ENCODE measurements at places on chromosomes 16 and 17.
A peak's percentile ranks its signal among the peaks of the same experiment; 100 is the strongest.

DNA sequence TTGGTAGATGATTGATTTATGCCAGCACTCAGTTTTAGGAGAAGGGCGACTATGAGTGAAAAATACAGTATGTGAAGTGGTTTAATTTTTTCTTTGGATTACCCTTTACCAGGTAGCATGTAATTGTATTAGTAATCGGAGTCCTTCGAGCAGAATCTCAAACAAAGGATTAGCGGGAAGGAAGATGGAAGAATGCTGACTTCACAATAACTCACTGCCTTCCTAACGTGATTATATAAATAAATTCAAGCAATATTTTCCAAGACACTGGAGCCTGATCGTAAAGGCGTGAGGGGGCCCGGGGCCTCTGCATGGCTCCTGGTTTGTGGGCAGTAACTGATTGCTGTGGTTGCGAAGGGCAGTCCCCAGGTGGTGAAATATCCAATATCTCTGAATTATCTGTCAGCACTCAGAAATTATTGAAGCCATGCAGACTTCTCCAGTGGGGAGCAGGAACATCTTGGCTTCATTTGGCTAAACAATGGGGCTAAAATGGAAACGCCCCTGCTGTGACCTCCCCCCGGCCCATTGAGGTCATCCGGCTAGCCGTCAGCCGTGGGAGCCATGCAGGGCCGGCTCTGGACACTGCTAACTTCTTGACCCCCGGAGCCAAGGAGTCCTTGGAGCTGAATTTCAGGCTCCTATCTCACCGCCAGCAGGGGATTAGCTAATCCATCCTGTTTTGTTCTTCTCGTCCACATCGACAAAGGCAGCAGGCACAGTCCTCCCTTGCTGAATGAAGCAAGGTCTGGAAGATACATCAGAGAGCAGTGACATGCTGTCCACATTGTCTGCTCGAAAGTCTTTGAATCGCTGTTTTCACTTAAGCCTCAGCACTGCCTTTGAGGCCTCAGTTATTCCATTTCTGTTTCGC lies 295.9 kb upstream of the N4BP1 start:
- no peak for DNase-seq

- no peak for DNase-seq
Observed at GRCh38 chr16:12417815-12418211, 385.9 kb downstream of the CPPED1 start.

DNA sequence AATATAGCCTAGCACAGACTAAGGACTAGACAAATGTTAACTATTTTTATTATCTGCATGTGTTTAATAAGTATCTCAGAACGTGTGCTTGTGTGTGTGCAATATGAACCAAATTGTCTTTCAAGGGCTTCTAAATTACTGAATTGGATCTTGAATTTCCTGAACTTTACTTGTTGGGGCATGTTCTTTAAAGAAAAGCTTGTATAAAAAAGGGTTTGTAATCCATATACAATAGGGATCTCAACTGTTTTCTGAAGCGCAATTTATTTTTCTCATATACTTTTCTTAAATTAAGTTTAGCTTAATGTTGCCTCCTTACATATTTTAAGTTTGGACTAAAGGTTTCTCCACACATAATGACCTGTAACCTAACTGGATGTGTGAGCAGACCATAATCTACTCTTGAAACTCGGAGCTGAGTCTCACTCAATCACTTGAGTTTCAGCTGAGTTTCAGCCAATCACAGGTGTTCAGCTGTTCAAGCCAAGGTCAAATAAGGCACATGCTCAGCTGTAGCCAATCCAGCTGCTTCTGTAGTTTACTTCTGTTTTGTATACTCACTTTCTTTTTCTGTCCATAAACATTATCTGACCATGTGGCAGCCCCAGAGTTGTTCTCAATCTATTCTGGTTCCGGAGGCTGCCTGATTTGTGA lies 72.3 kb downstream of the CDK5R1 start:
- DNase-seq = no peak

GRCh38 chr17:79838522-79839274 lies 542 bp downstream of the CBX4 start:
- DNase-seq = peak; percentile 30

DNA sequence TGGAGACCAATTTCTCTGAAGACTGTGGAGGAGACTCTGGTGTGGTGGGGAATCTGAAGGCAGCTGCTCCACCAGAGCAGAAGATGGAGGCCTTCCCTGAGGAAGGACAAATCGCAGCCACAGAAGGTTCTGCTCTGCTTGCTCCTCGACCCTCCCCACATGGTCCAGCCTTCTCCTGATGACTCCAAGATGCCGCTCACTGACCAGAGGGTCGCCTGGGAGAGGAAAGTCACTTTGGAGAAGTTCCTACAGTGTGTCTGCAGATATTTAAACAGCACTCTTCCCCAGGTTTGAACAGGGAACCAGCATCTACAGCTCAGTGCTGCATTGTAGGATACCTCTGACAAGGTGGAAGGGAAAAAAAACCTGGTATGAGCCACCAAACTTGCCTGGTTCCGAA lies 21.0 kb upstream of the SUPT4H1 start:
- DNase-seq = no peak

- no peak for DNase-seq
Observed at GRCh38 chr17:17561408-17562145, 29.9 kb downstream of the PEMT start.

- no peak for DNase-seq
Observed at GRCh38 chr17:61532826-61533225, 58.2 kb downstream of the NACA2 start.

- no peak for DNase-seq
Observed at GRCh38 chr17:27623614-27624013, 7.4 kb upstream of the LGALS9 start.

- no peak for DNase-seq
Observed at GRCh38 chr16:88655733-88656281, 5.0 kb upstream of the CYBA start.

DNA sequence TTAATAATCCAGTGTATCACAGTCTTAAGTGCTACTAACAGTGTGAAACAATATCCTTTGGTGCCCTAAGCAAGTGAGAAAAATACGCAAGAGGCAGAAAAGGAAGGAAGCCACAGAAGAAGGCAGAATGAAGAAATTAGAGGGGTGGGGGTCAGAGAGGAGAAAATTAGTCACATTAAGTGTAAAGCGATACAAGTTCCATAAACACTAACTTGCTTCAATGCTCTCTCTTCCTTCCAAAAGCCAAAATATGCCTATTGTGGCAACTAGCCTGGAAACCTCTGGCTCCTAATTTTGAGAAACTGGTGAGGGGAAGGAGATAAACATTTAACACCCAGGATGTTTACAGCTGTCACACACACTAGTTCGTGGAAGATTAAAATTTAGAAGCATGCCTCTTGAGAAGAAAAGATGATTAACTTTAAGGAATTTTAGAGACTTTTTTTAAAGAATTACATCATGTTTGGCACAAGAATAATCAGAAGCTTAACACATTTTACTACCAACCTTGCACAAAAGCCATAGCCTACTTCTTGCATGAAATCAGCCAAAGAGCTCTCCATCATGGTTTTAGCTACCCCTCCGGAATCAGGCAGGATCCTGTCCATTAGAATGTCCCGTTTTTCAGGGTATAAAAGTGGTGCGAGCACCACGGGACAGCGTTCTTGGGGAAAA lies 44.7 kb downstream of the CNOT1 start:
- no peak for DNase-seq

GRCh38 chr16:69077251-69077650 lies 28.2 kb upstream of the HAS3 start:
- no peak for DNase-seq

- no peak for DNase-seq
Observed at GRCh38 chr16:82937926-82938520, 311.3 kb downstream of the CDH13 start.

GRCh38 chr16:85628645-85629044 lies 15.5 kb downstream of the GSE1 start:
- DNase-seq = no peak

DNA sequence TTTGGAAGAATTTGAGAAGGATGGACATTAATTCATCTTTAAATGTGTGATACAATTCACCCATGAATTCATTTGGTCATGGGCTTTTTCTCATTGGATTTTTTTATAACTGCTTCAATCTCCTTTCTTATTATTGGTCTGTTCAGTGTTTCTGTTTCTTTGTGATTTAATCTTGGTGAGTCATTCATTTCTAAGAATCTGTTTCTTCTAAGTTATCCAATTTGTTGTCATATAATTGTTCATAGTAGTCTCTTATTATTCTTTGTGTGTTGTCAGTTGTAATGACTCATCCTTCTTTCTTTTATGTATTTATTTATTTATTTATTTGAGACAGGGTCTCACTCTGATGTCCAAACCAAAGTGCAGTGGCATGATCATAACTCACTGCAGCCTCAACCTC lies 146.1 kb upstream of the ZNF267 start:
- no peak for DNase-seq

- no peak for DNase-seq
Observed at GRCh38 chr16:73255031-73255430, 207.1 kb upstream of the ZFHX3 start.

GRCh38 chr17:61325382-61326073 lies 74.1 kb upstream of the TBX2 start:
- DNase-seq = no peak

DNA sequence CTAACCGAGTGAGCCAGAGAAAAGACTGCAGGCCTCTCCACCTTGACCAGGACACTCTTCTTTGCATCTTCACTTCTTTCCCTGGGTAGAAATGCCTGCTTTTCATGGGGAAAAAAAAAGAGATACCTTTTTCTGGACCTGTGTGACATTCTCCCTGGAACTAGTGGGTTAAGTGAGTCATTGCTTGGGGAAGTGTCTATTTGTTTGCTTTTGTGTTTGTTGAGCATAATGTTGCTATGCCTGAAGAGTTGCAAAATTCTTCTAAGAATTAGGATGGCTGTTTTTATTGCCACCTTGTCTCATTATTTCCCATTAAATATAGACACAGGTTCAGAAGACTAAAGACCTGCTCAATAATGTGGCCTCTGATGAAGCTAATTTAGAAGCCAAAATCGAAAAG lies 18.8 kb downstream of the CLUAP1 start:
- no peak for DNase-seq

DNA sequence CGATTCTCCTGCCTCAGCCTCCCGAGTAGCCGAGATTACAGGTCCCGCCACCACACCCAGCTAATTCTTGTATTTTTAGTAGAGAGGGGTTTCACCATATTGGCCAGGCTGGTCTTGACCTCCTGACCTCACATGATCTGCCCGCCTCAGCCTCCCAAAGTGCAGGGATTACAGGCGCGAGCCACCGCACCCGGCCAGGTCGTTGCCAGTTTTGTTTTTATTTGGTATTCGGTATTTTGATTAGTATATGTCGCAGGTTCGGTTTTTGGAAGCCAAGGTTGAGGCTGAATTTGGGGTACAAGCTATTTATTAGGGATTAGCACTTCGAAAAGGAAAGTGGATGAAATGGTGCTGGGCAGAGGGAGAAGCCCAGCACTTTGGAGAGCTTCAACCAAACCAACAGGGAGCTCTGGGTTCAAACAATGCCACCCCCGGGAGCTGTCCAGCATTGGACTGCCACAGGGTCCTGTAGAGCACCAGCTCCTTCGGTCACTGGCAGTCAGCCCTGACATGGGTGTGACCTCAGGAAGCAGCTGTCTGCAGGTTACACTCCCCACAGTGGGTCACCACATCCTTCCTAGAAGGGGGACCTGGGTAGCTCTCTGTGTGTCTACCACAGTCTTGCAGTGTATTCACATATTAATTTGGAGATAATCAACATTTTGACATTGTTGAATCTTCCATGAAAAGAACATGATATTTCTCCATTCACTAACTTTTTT lies 1.5 kb upstream of the CLEC10A start:
- DNase-seq = no peak

- DNase-seq = no peak
Observed at GRCh38 chr16:66871840-66872239, 8.5 kb upstream of the PDP2 start.

- no peak for DNase-seq
Observed at GRCh38 chr17:57898487-57899311, 48.9 kb upstream of the MRPS23 start.

DNA sequence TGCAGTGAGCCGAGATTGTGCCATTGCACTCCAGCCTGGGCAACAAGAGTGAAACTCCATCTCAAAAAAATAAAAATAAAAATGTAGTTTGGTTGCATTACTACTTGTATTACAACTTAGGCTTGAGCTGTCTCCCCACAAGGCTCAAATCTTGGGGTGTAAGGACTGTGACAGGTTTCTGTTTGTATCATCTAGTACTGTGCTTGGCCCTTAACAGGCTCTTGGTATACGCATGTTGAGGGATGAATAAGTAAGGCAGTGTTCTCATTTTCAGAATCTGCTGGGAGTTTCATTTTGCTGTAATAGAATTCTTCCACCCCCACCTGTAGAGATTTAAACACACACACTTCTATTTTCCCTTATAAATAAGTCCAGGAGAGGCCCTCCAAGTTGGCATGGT lies 289.4 kb upstream of the EEF2KMT start:
- no peak for DNase-seq

DNA sequence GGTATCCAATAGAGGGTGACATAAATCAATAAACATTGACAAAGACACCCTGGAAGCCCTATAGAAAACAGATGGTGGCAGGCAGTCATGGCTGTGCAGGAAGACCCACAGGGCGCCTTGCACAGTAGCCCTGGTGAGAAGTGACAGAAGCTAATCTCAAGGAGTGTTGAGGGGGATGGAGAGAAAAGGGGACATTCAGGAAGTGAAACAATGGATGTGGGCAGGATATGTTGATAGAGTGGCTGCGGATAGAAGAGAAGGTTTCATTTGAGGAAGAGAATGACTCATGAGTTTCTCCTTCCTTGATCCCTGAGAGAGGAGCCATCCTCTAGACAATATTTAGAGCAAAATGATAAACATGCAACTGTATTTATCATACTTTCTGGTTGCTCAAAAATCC lies 468.8 kb upstream of the HSBP1 start:
- no peak for DNase-seq

DNA sequence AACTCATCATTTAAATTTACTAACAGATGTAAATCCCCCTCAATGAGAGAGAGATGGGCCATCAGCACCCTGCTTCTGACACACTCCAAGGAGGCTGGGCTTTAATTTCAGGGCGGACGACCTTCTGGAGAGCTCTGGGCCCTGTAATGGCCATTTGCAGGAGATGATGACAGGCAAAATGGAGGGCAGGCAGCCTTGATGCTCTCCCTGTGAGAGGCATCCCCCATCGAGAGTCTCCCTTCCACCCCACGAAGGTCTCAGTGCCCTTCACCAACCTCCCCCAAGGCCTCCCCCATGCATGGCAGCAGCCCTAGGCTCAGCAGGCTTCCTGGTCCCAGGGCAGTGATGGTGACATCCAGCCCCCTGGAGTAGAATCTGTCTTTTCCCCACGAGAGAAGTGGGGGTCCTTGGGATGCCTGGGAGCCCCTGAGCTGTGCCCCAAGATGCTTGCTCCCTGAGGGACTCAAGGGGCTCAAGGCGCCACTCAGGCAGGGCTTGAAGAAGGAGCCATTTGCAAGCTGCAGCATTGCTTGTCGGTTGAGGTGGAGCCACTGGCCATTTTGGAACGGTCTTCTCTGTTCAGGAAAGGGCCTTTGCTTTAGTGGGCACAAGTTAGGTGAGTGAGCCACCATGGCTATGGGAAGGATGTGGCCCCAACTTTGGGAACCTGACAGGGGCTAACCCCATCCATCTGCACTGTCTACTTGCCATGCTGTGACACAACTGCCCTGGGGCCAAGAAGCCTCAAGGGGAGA lies 82.6 kb downstream of the C16orf78 start:
- DNase-seq = no peak
